Bronchial epithelial cell (primary cell): ENCODE measurements at places on chromosomes 13 and 19.

DNA sequence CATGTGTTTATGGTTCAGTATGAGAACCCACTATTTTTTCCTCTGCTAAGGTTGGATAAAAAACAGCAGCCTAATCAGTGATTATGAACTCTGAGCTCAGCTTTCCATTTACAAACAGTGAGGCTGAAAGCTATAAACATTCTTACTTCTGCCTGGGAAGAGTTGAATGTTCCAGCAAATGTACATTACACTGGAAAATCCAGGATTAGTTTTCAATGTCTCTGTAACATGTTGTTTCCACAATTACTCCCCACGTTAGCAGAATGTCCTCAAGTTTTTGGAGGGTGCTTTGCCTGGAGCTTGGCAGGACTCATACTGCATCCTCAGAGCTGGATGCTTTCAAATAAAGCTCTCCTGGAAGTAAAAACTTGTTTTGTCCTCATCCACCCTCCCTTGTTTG, 150.4 kb downstream of the POSTN start:
- DNase-seq = no peak

- no peak for DNase-seq
These were observed 2.6 kb downstream of the BBC3 start for GRCh38 chr19:47228168-47228936.

DNA sequence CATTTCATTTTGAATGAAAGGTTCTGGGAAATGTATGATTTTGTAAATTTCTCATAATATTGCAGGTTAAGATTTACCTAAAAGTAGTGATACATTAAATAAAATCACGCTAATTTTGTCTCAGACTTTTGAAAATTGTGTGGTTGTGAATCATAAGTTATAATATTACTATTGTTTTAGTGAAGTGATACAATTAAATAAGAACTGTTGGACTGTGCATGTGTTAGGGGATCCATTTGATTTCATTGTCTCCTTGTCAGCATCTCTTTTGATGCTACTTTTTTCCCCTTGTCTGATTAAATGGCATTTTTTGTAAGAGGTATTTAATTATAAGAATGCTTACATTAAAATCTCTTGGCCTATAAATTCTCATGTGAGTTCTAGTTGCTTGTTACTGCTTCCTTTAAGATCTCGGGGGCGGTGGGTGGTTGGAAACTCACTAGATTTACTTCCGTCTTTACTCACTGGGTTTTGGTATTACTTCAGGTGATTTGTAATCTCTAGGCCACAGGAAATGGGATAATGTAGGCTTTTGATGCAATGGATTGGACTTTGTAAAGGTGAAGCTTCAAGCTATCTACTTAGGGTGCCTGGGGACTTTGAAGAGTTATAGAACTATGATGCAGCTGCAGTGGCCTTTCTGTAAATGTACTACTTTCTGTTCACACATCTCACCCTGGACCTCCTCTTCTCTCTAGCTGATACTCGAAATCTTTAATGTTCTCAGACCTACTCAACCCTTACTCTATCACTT, 66.5 kb downstream of the PAN3 start:
- no peak for DNase-seq

GRCh38 chr13:30565658-30566057, 52.1 kb upstream of the USPL1 start:
- no peak for DNase-seq

- no peak for DNase-seq
These were observed at the start of gene R3HDM4 for GRCh38 chr19:913080-913748. TSS of gene R3HDM4 (minus strand) at chr19:913219. CDS start at chr19:913157, 62 bp downstream.

GRCh38 chr13:32790731-32791130, 204.5 kb downstream of the PDS5B start:
- no peak for DNase-seq

DNA sequence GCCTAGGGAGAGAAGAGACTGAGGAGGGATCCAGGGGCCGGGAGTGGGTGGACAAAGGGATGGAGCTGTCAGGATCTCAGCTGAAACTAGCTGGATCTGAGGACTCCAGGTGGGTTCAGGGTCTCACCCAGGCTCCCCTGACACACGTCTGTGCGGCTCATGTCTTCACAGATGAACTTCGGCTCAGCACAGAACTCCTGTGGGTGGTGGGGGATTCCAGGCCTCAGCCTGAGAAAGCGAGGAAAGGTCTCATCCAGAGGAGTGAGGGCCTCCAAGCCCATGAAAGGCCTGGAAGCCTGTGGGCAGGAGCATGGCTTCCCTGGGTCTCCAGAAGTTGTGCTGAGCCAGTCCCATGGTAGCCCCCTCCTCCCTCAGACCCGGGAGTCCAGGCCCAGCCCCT, 1.4 kb downstream of the CAPN12 start:
- DNase-seq = no peak

GRCh38 chr19:1764729-1765128, 11.4 kb downstream of the ONECUT3 start:
- DNase-seq = no peak

GRCh38 chr13:95608640-95609323, 35.7 kb downstream of the DZIP1 start:
- peak; percentile 40 for DNase-seq

DNA sequence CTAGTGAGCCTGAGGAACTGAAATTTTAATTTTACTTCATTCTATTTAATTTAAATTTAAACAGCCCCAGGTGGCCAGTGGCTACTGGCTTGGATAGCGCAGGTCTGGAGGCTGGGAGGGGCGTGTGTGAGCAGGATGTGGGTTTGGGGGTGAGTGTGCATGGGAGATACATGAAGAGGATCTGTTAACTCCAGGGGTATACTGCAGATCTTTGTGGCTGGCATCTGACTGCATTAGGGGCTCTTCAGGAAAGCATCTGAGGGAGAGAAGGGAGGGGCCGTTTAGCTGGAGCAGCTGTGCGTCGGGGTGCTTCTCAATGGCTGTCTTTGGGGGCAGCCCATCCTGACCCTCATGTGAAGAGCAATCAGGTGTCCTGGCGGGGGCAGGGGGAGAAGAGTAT, 6.8 kb downstream of the SHANK1 start:
- no peak for DNase-seq

DNA sequence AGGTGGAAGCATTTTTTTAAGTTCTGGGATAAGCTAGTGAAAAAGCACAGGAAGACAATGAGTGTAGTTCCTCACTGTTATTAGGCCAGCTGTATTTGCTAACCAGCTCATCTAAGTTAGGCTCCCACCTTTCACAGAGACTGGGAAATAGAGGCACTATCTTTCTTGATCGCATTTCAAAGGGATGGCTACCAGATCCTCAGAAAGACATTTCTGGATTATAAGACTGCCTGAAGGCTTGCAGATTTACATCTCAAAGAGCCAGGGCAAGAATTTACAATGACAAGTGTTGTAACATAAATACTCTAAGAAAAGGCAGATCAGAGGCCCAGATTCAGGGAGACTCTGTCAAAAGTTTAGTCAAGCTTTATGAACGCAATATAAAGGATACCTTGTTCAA, 1005.5 kb downstream of the PCDH9 start:
- no peak for DNase-seq

DNA sequence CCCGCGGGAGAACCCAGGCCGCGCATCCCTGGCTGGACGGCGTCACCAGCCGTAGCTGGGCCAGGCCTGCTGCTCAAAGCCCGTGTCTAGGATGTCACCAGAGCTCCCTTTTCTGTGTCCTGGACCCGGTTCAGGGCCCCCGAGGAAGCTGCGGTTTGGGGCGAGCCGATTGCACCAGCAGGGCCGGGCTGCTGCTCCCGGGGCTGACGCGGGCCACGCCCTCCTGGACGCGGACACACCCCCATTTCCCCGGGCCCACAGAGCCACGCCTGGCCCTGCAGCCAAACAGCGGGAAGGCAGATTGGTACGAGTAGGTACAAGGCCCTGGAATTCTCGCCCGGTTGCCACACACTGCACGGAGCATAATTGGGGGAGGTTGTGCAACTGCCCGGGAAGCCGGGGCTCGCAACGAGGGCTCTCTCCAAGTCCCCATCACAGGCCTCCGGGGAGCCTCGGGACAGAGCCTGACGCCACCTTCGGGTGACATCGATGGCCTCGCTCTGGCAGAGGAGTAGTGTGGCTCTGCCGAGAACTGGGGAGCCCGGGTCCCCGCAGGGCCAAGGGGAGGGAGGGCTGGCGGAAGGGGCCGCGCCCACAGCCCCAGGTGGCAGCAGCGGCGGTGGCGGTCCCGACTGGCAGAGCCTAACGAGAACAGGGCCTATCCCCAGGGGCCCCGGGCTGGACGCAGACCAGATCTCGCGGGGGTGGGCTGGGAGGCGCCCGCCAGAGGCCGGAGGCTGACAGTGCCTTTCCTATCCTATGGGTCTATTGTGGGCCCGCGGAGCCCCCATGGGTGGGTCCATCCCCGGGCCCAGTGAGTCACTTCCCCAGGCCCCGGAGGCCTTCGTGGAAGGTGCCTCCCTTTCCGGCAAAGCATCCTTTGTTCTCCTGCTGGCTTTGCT, 23.5 kb downstream of the KCTD15 start:
- DNase-seq = peak; percentile 92

GRCh38 chr19:16587833-16588823, 15.9 kb upstream of the SLC35E1 start:
- DNase-seq = no peak

- no peak for DNase-seq
These were observed 68.4 kb upstream of the ARHGEF7 start for GRCh38 chr13:111046590-111047141.

DNA sequence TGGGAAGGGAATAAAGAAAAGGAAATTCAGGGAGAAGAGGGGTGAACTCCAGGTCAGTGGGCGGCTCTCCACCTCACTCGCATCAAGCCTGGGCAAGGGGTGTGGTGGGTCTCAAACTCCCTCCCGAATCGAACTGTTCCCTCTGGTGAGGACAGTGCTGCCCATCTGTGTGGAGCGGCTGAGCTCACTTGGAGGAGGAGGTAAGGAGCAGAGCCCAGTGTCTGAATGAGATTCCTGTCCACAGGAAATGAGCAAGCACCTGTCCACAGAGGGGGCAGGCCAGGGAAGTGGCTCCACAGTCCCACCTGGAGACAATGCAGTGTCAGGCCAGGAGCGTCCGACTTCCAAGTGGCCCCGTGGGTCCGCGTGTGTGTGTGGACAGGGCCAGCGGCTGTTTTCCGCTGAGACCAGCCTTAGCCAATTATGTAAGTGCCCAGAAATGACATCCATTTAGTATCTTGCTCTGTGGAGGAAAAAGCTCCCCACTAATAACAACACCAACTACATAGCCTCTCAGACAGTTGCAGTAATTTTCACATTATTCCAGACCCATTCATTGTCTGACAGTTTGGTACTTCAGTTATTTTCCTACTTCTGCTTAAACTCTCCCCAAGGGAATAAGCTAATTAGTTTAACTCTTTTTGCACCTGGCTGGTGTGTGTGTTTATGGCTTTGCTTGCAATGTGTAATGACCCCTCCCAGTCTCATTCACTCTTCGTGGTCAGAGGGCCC, 114.6 kb downstream of the SOX1 start:
- DNase-seq = no peak

GRCh38 chr13:31860002-31860401, 120.7 kb downstream of the RXFP2 start:
- DNase-seq = no peak

GRCh38 chr13:99267927-99268326, 9.7 kb upstream of the GPR18 start:
- DNase-seq = no peak

DNA sequence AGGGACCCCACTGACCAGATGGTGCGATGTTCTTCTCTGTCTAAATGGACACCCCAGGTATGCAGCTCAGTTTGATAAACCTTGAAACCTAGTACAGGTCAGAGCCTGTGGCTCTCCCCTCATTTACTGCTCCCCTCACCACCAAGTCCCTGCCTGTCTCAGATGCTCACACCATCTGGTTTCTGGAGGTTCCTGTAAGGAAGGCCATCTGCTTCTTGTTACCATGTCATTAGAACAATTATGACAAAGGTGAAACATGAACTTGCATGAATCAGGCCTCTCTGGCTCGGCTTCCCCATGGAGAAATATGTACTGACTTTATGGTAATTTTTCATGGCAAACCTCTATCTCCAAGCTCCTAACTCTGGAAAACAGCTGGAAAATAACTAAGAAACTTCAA, 965.7 kb downstream of the UQCRFS1 start:
- DNase-seq = no peak

DNA sequence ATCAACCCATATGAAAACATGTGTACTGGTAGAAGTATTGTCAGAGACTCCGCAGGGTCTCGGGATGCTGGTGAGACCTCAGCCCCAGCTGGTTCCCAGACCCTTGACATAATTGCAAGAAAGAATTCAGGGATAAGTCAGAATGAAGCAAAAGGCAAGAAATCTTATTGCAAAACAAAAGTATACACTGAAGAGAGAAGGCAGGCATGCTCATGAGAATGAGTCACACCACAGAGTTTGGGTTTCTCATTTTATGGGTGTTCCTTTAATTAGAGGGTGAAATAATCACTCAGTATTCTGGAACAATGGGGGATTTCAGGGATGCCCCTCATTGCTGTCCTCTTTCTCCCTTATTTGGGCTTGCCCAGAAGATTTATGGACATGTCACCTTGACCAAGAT, 1423.8 kb upstream of the MIR17HG start:
- DNase-seq = peak; percentile 63

- DNase-seq = no peak
These were observed at the start of gene LRRC4B for GRCh38 chr19:50567882-50568727. TSS of gene LRRC4B (minus strand) at chr19:50568435. CDS start at chr19:50548838, 19,597 bp downstream.

DNA sequence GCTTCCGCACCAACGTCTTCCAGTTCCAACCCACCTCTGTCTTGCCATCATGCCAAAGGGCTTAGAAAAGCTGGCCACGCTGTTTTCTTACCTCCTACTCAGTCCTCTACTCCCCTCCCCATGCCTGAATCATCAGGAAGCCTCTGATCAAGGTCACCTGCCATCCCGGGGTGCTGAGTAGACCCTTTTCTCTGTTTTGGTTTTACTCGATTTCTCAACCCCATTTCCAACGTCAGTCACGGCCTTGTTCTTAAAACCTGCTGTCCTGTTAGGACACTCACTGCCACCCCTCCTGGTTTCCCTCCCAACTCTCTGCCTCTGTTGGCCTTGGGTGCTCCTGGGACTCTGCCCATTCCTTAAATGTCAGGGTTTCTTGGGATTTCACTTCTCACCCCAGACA, 350.1 kb downstream of the FOXO1 start:
- DNase-seq = no peak

DNA sequence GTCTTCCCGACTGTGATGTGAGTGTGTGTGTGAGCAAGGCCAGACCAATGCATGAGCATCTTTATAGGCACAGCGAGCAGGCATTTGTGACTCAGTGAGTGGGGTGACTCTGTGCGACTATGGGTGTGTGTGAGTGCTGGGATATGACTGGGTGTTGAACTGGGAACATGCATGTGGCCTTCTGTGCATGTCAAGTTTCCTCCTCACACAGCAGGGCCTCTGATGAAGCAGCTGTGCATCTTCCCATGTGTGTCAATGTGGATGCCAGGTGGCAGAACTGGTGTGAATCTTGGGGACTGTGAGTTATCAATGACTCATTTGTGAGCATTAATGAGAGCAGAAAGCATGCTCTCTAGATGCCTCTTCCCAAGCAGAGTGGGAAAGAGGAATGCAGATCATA, 12.1 kb upstream of the LGALS14 start:
- DNase-seq = peak; percentile 8

- DNase-seq = peak; percentile 63
These were observed 754.3 kb upstream of the ARGLU1 start for GRCh38 chr13:107322228-107322627.

GRCh38 chr19:15776264-15776663, 11.2 kb upstream of the OR10H5 start:
- no peak for DNase-seq
